ENCODE measurements at places on chromosomes 12 and 14.

DNA sequence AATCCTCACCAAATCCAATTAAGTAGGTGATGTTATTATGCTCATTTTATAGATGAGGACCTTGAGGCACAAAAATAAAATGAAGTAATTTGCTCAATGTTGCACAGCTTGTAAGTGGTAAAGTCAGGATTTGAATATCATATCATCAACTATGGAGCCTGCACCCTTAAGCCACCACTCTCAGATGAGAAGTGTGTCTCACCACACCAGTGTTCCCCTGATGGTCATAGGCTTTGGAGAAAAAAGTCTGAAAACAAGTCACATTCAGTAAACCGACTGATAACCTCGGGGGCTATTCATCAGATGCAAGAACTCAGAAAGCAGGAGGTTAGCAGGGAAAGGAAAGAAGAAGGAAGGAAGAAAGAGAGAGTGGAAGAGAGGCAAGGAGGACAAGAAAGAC, 2.8 kb downstream of the TSHR start:
- DNase-seq: no peak

DNA sequence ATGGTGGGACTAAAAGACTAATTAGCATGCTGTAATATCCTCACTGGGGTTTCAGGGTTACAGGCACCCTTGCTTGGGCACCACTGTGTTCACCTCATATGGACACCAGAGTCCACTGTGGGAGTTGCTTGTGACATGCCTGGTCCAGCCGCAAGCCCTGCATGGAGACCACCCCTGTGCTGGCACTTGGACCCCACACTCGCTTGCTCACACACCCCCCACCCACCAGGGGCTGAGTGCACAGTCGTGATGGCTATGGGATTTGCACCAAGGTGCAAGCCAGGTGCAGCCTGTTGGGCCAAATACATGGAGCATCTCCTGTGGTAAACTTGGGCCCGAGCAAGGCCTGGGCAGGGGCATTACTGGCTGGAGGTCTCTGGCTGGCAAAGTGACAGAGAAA, 129.1 kb downstream of the SYT10 start:
- DNase-seq: no peak

- no peak for DNase-seq
Measured at GRCh38 chr14:55599250-55599879, 19.4 kb downstream of the KTN1 start.

- DNase-seq: no peak
Measured at GRCh38 chr12:71642264-71642663, 21.4 kb downstream of the ZFC3H1 start.

GRCh38 chr12:129185855-129186254, 332.6 kb downstream of the GLT1D1 start:
- DNase-seq: no peak

- DNase-seq: no peak
Measured at GRCh38 chr14:95877633-95878032, 1.0 kb downstream of the TUNAR start.

GRCh38 chr14:91405724-91406435, 11.7 kb downstream of the CCDC88C start:
- no peak for DNase-seq

- no peak for DNase-seq
Measured at GRCh38 chr12:14356147-14356546, 9.3 kb upstream of the ATF7IP start.

- peak; percentile 18 for DNase-seq
Measured at GRCh38 chr12:15599266-15600037, 189.7 kb downstream of the EPS8 start.

- no peak for DNase-seq
Measured at GRCh38 chr12:46354111-46354801, 18.3 kb downstream of the SLC38A2 start.

- DNase-seq: no peak
Measured at GRCh38 chr12:53200458-53201176, 6.4 kb downstream of the ITGB7 start.

DNA sequence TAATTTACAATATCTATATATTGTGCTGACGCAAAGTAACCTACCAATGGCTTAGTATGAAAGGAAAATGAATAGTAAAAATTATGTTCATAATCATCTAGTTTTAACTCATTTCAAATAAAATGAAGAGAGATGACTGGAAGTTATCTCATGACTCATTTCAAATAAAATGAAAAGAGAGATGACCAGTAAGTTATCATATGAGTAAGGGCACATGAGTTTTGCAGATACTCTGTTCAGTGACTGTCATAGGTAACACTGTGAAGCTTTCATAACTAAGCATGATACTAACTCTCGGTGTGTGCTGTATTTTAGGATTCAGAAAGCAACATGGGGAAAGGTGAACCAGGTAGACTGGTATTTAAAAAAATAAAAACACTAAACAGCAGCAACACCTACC, 364.5 kb upstream of the DIO2 start:
- no peak for DNase-seq

DNA sequence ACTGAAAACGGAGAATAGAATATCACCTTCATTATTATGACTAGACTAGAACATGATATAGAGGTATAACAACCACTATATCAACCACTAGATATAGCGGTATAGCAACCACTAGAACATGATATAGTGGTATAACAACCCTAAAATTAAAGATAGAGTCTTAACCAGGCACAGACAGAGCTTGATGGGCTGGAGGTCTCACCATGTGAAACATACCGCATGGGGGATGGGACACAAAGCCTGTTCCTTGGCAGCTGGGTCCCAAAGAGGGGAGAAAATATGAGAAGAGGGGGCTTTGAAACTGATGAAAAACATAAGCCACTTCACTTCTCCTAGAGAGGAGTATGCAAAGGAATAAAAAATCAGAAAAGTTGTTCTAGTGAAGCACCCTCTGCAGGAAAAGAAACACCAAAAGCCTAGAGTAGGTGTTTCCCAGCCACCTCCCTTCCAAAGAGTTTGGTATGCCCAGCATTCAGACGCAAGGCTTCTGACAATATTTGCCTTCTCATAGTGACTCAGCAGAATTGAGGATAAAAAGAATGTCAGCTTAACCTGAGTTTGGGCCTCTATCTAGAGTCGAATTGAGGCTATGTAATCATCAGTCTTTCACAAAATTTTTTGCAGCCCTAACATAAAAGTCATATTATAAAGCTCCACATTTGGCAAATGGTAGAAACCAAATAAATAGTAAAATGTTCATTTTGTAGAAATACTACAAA, 316.4 kb downstream of the NOVA1 start:
- DNase-seq: peak; percentile 87

GRCh38 chr14:81243499-81243898, 22.7 kb upstream of the GTF2A1 start:
- no peak for DNase-seq

DNA sequence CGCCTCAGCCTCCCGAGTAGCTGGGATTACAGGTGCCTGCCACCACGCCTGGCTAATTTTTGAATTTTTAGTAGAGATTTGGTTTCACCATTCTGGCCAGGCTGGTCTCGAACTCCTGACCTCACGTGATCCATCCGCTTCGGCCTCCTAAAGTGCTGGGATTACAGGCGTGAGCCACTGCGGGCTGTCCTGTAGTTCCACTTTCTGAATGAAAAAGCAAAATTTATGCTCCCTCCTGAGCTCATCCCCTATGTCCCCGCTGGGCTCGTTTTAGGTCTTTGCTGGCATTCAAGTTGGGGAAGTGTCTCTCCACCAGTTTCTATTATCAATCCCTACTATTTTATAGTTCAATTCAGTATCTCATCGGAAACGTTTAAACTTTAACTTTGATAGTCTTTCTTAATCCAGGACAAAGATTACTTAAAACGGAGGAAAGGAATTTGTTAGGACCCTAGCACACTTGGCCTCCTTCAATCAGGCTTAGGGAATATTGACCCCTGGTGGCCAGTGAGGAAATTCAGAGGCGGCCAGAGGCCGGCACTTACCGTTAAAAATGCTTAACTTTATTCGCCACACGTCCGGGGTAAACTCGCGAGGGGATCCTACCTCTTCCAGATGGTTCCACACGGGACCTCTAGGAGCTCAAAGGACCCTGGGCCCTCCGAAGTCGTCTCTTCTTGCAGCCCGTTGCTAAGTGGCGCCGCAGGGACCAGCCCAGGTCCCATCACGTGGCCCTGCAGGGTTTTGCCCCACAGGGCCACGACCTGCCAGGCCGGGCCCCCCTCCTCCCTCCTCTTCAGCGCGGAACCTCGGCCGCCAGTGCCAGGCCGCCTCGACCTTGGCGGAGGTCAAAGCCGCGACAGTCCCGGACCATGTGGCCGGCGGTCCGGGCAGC, 11.4 kb upstream of the DNAL1 start:
- DNase-seq: peak; percentile 84

DNA sequence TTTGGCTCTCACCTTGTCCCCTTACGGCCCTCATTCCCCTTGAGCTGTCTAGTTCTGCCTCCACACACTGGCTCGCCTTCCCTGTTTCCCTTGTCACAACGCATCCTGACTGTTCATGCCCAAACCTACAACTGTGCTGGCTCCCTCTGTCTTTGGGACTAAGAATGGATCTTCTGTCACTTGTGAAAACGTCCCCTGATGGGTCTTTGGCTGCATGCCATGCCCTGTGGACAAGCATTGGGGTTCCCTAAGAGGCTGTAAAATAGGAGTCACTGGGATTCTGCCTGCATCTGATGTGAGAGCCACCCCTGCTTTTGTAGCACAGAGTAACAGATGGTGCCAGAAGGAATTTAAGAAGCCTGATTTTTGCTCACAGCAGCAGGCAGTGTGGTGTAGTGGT, 285.3 kb upstream of the CRY1 start:
- no peak for DNase-seq

- no peak for DNase-seq
Measured at GRCh38 chr14:74245292-74245691, 6.0 kb downstream of the VSX2 start.

GRCh38 chr14:89248411-89249064, 168.5 kb downstream of the FOXN3 start:
- DNase-seq: no peak

- DNase-seq: no peak
Measured at GRCh38 chr12:40439771-40440492, 215.1 kb downstream of the LRRK2 start.

GRCh38 chr12:27907766-27908165, 64.8 kb downstream of the PTHLH start:
- DNase-seq: no peak

DNA sequence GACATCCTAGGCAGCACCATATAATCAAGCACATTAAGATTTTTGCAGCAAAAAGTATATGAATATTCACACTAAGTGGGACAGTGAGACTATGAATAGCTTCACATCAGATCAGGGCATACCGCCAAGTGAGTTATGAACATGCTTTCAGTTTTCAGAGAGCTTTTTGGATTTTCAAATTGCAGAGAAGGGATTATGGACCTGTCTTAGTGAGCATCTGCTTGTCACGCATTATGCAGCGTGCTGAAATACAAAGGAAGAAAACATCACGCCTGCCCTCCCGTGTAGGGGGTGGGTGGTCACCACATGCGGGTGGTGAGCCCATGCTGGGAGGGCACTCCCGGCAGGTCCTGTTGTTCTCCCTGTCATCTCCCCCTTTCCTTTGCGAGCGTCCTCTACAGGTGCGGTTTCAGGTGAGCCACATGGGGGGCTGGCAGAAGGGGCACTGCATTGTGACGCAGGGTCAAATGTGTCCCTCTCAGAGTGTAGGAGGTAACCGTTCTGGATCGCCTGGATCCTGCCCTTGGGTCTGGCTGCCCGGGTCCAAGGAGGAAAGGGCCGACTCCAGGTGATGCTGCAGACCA, 42.6 kb downstream of the TRAF3 start:
- DNase-seq: no peak

- no peak for DNase-seq
Measured at GRCh38 chr12:110312581-110313360, 31.7 kb downstream of the ATP2A2 start.

GRCh38 chr14:105481886-105482457, 4.7 kb upstream of the CRIP1 start:
- peak; percentile 97 for DNase-seq

GRCh38 chr12:73124480-73124879, 852.3 kb downstream of the TRHDE start:
- no peak for DNase-seq

DNA sequence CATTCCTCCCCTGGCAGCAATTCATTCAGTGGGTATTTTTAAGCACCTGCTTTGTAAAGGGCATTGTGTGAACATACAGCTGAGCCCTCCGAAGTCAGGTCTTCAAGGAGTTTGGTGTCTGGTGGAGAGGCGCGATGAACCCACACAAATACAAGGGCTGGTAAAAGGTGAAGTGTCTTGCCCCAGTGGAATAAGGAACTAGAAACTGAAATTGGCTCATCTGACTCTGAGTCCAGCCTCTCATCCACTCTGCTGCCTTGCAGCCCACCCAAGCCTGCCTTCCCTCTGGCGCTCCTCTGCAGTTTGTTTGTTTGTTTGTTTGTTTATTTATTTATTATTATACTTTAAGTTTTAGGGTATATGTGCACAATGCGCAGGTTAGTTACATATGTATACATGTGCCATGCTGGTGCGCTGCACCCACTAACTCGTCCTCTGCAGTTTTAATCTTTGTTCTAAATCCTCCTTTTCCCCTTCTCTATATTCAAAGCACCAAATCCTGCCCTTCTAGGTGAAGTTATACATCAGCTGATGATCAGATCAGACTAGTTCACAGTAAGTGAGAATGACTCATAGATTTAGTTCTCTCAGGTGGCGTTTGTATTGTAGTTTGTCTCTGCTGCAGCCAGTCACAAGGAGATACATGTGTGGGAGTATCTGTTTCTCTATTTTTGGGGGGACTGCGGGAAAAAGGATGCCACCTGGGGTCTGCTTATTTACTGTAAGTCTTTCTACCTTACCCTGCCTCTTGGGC, 394.5 kb downstream of the APAF1 start:
- no peak for DNase-seq

- DNase-seq: no peak
Measured at GRCh38 chr14:39069923-39070322, 33.1 kb downstream of the SEC23A start.

DNA sequence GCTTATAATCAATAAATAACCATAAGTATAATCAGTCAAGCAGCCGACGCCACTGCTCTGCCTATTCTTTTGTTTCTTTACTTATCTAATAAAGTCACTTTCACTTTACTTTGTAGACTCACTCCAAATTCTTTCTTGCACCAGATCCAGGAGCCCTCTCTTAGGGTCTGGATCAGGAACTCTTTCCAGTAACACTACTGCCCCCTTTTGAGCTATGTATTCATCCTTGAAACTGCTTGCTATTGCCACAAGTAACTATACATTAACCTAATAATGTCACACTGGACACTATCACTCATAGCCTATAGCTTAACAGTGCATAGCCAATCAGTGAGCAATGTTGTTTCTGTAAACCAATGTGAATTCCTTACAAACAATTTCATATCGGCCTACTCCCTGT, 2.8 kb upstream of the NID2 start:
- DNase-seq: peak; percentile 30

DNA sequence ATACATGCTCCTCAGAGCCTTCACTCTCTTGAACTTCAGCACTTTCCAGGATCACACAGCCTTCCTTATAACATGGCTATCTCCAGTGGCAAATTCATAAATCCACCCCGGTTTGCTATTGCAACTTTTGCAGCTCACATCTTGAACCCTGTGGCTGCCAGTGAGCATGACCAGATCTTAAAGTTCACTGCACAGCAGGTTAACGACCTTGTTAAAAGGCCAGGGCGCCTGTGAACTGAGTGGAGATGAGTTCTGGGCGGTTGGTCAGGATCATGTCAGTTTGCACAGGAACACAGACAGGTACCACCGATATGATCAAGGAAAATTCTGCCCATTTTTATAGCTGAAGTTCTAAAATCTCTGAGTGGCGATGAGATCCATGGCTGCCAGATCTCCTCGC, 24.7 kb upstream of the LTA4H start:
- DNase-seq: no peak

Measured in hematopoietic multipotent progenitor cell treated with erythropoietin and hydrocortisone succinate and interleukin-3 and kit ligand, for 8 days (in vitro differentiated cells).